ENCODE measurements at places on chromosomes 16 and 17. TPM values are rescaled to one million over a fixed set of nuclear protein-coding genes. Genes with fewer than 3 reads are reported as not detected.

RAB11FIP4 gene
- total RNA-seq = 2.2 TPM

ACAP1 gene
- 6.3 TPM for total RNA-seq

SLC13A2 gene
- total RNA-seq = not detected

ZNF469 gene
- total RNA-seq = 5.7 TPM

RNF222 gene
- not detected for total RNA-seq

BRIP1 gene
- total RNA-seq = 0.84 TPM

DNA sequence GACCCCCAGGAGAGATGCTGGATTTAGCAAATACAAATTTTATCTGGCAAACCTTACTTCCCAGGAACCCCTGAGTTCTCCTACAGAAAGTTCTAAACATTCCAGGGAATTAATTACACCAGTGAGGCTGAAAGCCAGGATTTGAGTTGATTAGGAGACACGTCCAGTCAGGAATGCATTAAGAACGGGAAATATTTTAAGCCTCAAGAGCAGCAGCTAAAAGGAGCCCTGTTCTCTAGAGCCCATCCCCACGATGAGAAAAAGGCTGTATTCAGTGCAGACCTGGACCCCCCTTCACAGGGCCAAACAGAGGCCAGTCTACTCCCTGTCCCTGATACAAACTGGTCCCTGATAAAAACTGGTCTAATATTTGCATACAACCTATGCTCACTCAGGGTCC lies 55.0 kb downstream of the VAT1L start:
- no peak for DNase-seq

DNA sequence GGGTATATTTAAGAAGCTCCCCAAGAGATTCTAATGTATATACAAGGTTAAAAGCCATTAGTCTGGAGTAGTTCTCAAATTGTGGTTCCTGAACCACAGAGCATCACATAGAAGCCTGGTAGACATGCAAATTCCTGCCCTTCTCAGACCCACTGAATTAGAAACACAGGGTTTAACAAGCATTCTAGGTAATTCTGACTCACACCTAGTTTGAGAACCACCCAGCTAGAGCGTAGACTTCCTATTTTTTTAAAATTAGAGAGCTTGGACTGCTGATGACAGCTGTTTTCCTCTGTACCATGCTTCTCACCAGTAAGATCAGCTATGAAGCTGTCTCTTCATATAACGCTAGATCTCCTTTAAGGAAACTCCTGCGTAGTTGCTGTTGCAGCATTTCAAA lies 50.6 kb downstream of the HS3ST3B1 start:
- DNase-seq = no peak

DNA sequence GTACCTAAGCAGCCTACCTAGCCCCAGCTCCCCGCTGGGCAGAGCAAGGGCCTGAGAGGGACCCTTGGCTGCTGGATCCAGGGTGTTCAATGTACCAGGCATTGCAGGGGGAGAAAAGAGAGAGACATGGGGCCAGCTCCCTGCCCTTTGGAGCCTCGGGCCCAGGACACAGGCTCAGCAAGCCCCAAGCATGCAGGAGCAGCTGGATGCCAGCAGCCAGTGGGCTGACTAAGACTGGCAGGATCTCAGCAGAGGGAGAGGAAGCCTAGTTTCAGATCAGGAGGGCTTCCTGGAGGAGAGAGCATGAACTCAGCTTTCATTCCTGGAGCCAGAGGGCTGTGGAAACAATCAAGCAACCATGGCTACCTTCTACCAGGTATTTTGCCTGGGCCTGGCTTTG lies 82.0 kb upstream of the NKD1 start:
- no peak for DNase-seq

- DNase-seq = no peak
Measured at GRCh38 chr17:53100126-53100525, 722.6 kb upstream of the KIF2B start.

- no peak for DNase-seq
Measured at GRCh38 chr16:1261131-1261892, 5.4 kb downstream of the TPSD1 start.

GRCh38 chr17:14303343-14304221 lies 2.7 kb downstream of the HS3ST3B1 start:
- DNase-seq = no peak

DNA sequence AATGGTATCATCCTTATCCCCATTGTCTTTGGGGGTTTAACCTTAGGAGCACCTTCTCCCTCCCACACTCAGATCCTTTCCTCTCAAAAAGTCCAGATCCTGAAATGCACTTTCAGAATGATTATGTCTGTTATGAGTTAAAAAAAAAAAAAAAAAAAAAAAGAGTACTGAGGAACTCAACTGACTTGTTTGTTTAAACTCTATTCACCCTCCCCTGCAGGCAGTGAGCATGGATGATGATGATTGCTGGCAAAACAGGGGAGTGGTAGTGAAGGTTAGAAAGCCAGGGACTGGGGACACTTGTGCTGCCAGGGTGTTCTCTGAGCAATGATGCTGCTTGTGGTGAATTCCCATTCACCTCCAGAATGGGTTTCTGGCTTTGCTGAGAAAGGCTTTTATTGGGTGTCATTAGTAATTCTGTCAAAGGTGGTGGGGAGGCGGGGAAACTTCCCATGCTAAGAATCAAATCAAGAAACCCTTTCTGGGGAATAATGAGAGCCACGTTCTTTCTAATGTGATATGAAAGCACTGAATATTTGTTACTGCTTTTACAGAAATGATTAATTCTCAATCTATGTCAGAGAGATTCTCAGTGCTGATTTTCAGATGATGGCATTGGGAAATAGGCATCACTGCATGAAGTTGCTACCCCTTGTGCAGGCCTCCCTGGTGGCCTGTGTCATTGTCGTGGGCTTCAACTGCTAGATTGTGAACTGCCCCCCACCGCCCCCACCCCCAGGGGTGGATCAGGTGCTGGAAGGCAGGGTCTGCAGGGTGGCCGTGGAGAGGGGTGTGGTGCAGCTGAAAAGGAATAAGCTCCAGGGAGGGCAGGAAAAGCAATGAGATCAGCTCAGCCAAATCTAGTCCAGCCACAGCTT lies 14.1 kb downstream of the CCL4 start:
- no peak for DNase-seq

GRCh38 chr17:7560172-7561027 lies 1.3 kb upstream of the SENP3 start:
- peak; percentile 56 for DNase-seq

GRCh38 chr16:11391576-11391975 lies 46.3 kb downstream of the RMI2 start:
- no peak for DNase-seq

DNA sequence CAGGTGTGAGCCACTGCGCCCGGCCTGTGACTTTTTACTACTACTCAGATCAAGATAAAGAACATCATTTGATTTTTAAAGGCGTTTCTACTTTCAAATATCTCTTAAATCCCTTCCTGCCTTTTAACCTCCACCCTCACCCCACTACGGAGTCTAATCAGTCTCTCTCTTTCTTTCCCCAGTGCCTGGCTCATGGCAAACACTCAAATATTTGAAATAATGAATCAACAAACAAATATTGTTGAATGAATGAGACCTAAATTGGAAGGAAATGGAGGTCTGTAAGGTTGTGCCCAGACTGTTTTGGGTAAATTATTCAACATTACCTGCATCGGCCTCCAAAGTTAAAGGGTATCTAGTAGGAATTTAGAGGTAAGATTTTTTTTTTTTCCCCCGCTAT lies 14.7 kb downstream of the COPZ2 start:
- no peak for DNase-seq

DNA sequence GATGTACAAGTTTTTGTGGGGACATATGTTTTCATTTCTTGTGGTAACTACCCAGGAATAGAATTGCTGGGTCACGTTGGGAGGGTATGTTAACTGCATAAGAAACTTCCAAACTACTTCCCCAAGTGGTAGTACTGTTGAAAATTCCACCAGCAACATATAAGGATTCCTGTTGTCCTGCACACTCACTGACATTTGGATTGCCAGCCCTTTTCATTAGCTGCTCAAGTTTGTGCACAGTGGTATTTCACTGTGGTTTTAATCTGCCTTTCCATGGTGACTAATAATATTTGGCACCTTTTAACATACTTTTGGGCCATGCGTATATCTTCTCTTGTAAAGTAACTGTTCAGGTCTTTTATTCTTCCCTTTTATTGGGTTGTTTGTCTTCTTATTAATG lies 103.3 kb downstream of the GNAO1 start:
- DNase-seq = no peak

DNA sequence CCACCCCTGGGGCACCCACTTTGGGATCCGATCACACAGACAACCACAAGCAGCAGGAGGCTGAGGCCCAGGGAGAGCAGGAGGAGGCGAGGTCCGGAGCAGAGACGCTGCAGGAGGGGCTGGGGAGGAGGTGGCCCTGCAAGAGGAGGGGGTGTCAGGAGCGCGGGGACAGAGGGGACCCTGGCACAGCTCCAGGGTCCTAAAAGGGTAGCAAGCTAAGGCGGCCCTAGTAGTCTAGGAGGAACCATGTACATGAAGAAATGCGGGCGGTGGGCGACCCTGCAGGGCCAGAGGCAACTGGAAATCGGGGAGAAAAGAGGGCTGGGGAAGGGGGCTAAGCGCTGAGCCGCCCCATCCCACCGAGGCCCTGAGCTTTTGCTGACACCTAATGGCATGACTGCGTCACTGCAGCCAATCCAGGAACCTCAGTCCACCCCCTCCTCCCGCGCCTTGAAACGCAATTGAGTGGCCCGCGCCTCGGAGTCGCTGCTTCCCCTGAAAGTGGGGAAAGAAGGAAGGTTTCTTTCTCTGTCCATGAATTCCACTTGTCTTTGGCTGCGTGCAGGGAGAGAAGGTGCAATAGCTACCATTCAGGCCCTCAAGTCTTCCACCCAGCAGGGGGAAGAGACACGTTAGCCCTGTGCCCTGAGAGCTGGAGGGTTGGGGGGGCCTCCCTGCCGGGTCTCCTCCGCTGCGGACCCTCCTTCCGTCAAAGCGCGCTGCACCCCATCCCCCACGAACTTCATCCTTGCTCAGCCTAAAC lies 1.8 kb downstream of the ASGR1 start:
- peak; percentile 57 for DNase-seq

Measured in adrenal gland (tissue), 19 donors.